ENCODE measurements at places on chromosomes 6 and 20.

DNA sequence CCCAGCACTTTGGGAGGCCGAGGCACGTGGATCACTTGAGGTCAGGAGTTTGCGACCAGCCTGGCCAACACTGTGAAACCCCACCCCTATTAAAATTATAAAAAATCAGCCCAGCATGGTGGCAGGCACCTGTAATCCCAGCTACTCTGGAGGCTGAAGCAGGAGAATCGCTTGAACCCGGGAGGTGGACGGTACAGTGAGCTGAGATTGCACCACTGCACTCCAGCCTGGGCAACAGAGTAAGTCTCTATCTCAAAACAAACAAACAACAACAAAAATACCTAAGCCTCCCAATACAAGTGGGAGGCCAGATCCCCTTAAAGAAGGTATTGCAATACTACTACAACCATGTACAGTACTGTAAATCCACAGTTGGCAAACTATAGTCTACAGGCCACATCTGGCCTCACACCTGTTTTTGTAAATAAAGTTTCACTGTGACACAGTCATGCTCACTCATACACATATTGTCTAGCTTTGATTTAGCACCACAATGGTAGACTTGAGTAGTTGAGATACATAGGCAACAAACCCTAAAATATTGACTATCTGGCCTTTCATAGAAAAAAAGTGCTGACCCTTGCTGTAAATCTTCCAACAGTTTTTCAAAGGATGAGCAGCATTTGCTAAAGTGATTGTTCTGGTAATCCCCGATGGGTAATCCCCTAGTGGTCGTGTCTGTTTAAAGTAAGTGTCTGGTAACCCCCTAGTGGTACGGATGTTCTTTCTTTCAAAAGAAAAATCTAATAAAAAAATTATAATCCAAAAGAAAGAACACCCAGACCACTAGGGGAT, 202.0 kb downstream of the RNGTT start:
- DNase-seq, result no peak

- DNase-seq, result no peak
Measured at GRCh38 chr6:44080561-44081521, 46.4 kb downstream of the MRPL14 start.

DNA sequence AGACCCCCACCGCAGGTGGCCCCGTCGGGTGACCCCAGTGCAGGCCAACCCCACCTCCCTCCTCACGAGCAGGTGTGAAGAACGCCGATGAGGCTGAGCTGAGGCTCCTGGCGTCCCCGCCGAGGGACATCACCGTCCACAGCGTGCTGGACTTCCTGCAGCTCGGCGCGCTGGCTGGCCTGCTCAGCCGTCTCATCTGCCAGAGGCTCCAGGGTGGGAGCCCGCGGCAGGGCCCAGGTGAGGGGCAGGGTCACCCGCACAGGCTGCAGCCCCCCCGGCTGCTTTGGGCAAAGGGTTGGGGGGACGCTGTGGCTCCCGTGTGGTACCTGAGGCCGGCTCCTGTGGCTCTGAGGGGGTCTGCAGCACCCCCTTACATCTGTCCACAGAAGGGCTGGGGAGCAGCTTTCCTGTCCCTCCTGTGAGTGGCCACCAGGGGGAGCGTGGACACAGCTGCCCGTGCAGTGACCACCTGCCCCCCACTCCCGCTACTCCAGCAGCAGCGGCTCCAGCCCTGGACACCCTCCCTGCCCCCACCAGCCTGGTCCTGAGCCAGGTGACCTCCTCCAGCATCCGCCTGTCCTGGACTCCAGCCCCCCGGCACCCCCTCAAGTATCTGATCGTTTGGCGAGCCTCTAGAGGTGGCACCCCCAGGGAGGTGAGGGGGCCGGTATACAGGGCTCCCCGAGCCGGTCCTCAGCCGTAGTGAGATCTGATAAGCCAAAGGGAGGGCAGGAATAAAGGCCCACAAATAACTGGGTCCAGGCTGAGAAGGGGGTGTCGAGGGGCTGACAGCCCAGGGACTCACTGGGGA, 16.5 kb downstream of the COL20A1 start:
- DNase-seq, result peak; percentile 33

DNA sequence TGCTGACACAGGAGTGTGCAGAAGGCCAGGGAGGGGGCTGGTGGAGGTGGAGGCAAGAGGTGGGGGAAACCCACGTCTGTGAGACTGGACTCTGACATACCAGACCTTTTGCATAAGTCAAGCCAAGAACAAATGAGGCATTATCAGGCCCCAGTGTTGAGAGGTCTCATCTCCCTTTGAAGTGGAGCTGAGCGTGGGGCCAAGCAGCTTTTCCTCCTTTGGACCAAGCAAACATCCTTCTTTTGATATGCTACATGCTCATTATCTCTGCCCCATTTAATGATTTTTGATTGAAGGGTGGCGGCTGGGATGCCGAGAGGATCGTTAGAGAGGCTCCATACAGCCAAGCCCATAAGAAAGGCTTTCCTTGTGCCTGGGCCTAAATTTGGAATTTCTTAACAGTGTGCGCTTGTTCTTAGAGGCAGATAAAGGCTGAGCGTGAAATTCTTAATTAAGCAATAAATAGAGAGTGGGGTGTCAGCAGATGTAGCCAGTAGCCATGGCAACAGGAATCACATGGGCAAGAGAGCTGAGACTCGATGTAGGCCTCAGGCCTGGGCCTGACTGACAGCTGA, 244.5 kb downstream of the PKHD1 start:
- DNase-seq, result no peak

Data from activated CD4-positive, alpha-beta memory T cell treated with anti-CD3 and anti-CD28 coated beads for 36 hours (primary cell).